Pancreas (tissue), 10 donors: ENCODE measurements at places on chromosomes 5 and 9. TPM values are rescaled to one million over a fixed set of nuclear protein-coding genes. Genes with fewer than 3 reads are reported as not detected.

SLC6A7 gene
- polyA plus RNA-seq, result not detected

OBP2B gene
- not detected for polyA plus RNA-seq

IFNA2 gene
- polyA plus RNA-seq, result not detected

GFPT2 gene
- 3.4 TPM for polyA plus RNA-seq

TEK gene
- polyA plus RNA-seq, result 3.4 TPM

TRIP13 gene
- 0.45 TPM for polyA plus RNA-seq

ADRB2 gene
- polyA plus RNA-seq, result 0.42 TPM

KCNMB1 gene
- 0.61 TPM for polyA plus RNA-seq

CHSY3 gene
- 0.15 TPM for polyA plus RNA-seq

SOHLH1 gene
- polyA plus RNA-seq, result 0.31 TPM

KCNV2 gene
- polyA plus RNA-seq, result not detected

PCDHA4 gene
- 0.53 TPM for polyA plus RNA-seq

LCN9 gene
- not detected for polyA plus RNA-seq

CTNND2 gene
- 30.7 TPM for polyA plus RNA-seq

JAKMIP2 gene
- 2.6 TPM for polyA plus RNA-seq

TBC1D13 gene
- polyA plus RNA-seq, result 15.7 TPM

APBA1 gene
- polyA plus RNA-seq, result 1.6 TPM

POLR3G gene
- 0.96 TPM for polyA plus RNA-seq

MEF2C gene
- 3.0 TPM for polyA plus RNA-seq

PCDHB13 gene
- polyA plus RNA-seq, result 1.9 TPM

SPATA31A3 gene
- polyA plus RNA-seq, result not detected

GABRA1 gene
- polyA plus RNA-seq, result 0.45 TPM

CDC20B gene
- not detected for polyA plus RNA-seq

MTAP gene
- 6.5 TPM for polyA plus RNA-seq

IFNA13 gene
- 0.07 TPM for polyA plus RNA-seq

SLC6A19 gene
- polyA plus RNA-seq, result 1.1 TPM

TAF11L10 gene
- not detected for polyA plus RNA-seq
